ENCODE measurements at places on chromosomes 3 and 15.

DNA sequence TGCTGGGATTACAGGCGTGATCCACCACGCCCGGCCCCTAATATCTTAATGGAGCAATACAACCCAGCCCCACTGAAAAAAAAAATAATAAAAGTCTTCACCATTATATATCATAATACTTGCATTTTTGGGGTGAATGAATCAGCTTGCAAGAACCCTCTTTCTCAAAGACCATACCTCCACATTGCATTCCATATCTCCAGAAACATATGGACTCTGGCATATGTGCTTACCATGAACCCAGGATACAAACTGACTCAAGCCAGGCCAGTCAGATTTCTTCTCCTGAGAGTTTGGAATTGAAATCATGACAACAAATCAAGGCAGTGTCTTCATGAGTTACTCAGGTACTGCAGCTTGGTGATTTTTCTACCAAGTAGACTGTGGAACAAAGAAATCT, 101.2 kb downstream of the FRMD5 start:
- DNase-seq: no peak
- H3K4me3 ChIP-seq: no peak overlapping the region
- H3K27ac ChIP-seq: no peak overlapping the region
- H3K36me3 ChIP-seq: no peaks in the 10 kb centered on the region
- no peaks in the 10 kb centered on the region for H3K27me3 ChIP-seq

DNA sequence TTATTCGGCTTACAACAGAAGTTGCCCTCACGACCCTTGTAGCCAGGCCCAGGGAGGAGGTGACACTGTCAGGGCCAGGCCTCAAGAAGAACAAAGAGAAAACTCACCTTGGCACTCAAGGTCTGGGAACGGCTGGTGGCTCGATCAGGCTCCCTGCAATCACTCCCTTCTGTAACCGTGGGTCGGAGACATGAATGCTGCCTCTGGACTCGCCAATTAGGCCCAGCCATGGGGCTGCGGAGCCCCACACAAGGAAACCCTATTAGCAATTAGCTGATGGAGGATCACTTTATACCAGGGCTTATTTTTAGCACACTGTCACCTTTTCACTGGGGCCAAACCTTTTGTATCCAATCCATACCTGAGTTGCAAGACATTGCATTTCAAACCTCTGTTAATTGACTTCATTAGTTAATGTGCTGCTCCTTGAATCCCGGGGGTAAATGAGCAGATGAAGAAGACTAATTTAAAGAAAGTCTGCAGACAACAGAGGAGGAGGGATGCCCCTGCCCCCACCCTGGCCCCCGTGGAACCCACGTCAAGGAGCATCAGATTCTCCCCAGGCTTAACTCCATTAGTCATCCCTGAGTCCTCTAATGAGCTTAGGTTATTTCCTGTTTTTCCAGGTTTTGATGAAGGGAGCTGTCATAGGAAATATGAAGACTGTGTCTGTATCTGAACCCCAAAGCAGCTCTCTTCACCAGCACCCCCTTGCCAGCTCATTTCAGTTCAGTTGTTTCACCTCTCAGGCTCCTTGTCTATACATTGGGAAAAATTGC, 255.3 kb downstream of the RORA start:
- H3K4me3 ChIP-seq: no peak overlapping the region
- H3K27ac ChIP-seq: no peak overlapping the region
- H3K27me3 ChIP-seq: no peaks in the 10 kb centered on the region
- no peak for DNase-seq
- peaks cover 18% of the 10 kb centered on the region for H3K4me1 ChIP-seq

- H3K27ac ChIP-seq: peak overlapping the region; percentile 49
- DNase-seq: peak; percentile 63
- H3K36me3 ChIP-seq: no peaks in the 10 kb centered on the region
- no peak overlapping the region for H3K4me3 ChIP-seq
- H3K4me1 ChIP-seq: peaks cover 6% of the 10 kb centered on the region
- H3K27me3 ChIP-seq: no peaks in the 10 kb centered on the region
Observed at GRCh38 chr3:102206511-102207031, 228.2 kb upstream of the ZPLD1 start.

GRCh38 chr15:36858423-36858822, 241.9 kb downstream of the MEIS2 start:
- no peak for DNase-seq
- no peak overlapping the region for H3K4me3 ChIP-seq
- no peaks in the 10 kb centered on the region for H3K27me3 ChIP-seq
- no peaks in the 10 kb centered on the region for H3K4me1 ChIP-seq

- H3K36me3 ChIP-seq: no peaks in the 10 kb centered on the region
- DNase-seq: no peak
Observed at GRCh38 chr3:122104515-122105194, 49.5 kb downstream of the CD86 start.

DNA sequence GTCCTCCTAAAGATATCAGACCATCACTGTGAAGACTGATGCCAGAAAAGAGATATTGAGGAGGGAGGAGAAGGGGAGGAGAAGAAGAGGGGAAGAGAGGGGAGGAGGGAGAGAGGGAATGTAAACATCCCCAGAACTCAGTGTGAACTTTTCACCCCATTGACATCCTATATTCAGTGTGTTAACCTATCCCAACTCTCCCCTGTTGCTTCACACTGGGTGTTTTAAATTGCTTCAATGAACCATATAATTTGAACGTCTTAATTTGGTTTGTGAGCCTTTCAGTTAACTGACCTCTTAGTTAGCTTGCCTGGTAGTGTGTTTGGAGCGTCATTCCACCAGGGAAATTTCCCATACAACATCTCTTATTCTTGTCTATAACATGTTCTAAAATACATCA, 29.8 kb upstream of the PTPRG start:
- no peaks in the 10 kb centered on the region for H3K36me3 ChIP-seq
- H3K27me3 ChIP-seq: no peaks in the 10 kb centered on the region
- H3K27ac ChIP-seq: no peak overlapping the region
- no peak overlapping the region for H3K4me3 ChIP-seq

GRCh38 chr3:148957586-148957985, 33.8 kb upstream of the GYG1 start:
- no peaks in the 10 kb centered on the region for H3K27me3 ChIP-seq
- no peak for DNase-seq
- peak overlapping the region; percentile 29 for H3K27ac ChIP-seq
- H3K36me3 ChIP-seq: no peaks in the 10 kb centered on the region
- H3K4me3 ChIP-seq: no peak overlapping the region
- peaks cover 34% of the 10 kb centered on the region for H3K4me1 ChIP-seq

GRCh38 chr15:91258415-91258759, 158.3 kb downstream of the SV2B start:
- DNase-seq: no peak
- no peaks in the 10 kb centered on the region for H3K27me3 ChIP-seq

Measured in gastrocnemius medialis (tissue), 4 donors.